IPS DF 19.7 (cell line): ENCODE measurements at places on chromosomes 13 and 19.

GRCh38 chr13:106063591-106064313, 471.7 kb downstream of the EFNB2 start:
- no peak for DNase-seq

- DNase-seq, result no peak
Measured at GRCh38 chr19:38011426-38011825, 104.4 kb downstream of the SIPA1L3 start.

GRCh38 chr19:47729468-47729798, 15.9 kb upstream of the NOP53 start:
- no peak for DNase-seq

DNA sequence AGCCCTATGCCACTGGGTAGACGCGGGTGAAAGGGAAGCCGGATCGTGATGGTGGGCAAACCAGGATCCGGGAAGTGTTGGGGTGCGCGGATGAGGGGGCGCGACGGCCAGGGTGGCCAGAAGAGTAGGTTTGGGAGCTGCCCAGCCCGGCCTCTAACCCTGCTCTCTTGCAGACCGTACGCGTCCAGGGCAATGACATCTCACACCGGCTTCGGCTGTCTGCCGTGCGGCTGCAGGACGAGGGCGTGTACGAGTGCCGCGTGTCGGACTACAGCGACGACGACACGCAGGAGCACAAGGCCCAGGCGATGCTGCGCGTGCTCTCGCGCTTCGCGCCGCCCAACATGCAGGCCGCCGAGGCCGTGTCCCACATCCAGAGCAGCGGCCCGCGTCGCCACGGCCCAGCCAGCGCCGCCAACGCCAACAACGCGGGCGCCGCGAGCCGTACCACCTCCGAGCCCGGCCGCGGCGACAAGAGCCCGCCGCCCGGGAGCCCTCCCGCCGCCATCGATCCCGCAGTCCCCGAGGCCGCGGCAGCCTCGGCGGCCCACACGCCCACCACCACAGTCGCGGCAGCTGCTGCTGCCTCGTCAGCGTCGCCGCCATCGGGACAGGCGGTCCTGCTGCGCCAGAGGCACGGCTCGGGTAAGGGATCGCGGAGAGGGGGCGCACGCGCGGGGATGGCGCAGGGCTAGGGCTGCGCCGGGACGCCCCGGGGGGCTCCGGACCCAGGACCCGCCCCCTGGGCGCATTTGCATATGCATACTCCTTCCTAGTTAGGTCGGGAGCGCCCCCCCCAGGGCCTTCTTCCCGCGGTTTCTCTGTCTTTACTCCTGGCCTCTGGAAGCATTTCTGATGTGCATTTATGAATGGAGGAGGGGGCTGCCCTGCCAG, 4.1 kb downstream of the VSTM2B start:
- no peak for DNase-seq

- DNase-seq, result no peak
Measured at GRCh38 chr13:50382951-50383350, 367.7 kb downstream of the KCNRG start.

GRCh38 chr19:4446704-4447200, 10.8 kb downstream of the UBXN6 start:
- no peak for DNase-seq

DNA sequence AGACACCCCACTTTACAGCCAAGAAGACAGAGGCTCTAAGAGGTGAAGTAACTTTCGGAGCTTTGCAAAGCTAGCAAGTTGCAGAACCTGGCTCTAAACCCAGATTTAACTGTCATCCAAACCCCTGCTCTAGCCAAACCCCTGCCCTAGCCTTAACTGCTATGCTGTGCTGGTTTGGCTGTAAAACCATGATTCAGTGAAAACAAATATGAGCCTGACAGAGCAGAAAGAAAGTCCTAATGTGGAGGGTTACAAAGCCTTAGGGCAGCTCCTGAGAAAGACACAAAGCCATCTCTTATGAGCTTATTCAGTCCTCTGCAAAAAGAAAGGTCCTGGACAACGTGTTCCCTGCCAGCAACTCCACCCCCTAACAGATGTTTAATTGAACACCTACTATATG, 172.8 kb downstream of the KATNAL1 start:
- no peak for DNase-seq

GRCh38 chr13:71754407-71754974, 112.5 kb downstream of the DACH1 start:
- DNase-seq, result no peak

DNA sequence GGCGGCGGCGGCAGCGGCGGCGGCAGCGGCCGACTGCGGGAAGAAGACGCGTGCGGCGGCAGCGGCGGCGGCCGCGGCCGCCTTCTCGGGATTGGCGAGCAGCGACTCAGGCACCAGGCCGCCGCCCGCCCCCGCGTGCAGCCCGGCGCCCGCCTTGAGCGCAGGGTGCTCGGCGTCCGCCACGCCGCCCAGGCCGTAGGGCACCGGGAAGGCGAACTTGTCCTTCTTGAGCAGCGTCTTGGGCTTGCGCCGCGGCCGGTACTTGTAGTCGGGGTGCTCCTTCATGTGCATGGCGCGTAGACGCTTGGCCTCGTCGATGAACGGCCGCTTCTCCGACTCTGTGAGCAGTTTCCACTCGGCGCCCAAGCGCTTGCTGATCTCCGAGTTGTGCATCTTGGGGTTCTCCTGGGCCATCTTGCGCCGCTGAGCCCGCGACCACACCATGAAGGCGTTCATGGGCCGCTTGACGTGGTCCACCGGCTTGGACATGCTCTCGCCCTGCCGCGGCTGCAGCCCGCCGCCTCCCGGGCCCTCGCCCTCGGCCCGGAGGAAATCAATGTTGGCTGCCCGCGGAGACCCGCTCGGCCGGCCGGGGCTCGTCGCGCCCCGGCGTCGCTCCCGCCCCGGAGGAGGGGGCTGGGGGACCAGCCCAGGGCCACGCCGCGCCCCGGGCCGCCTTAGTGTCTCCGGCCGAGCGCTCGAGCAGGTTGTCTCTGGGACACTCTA, 621 bp downstream of the SOX21 start:
- no peak for DNase-seq

- no peak for DNase-seq
Measured at GRCh38 chr13:26024558-26024957, 27.3 kb downstream of the SHISA2 start.

DNA sequence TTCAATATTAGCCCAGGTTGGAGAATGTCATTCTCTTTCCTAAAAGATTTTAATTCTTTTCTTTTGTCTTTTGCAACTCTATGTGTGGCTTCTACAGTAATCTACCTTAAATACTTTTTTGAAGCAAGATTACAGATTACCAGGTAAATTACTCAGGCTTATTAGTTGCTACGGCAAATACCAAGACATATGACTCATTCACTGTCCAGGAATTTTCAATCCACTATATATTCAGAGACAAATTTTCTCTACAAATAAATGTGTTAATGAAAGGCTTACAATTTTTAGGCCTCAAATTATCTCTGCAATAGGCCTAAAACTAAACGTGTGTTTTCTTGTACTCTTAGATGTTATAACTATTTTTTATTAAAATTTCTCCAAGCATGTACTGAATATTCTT, 631.3 kb downstream of the DIAPH3 start:
- no peak for DNase-seq

DNA sequence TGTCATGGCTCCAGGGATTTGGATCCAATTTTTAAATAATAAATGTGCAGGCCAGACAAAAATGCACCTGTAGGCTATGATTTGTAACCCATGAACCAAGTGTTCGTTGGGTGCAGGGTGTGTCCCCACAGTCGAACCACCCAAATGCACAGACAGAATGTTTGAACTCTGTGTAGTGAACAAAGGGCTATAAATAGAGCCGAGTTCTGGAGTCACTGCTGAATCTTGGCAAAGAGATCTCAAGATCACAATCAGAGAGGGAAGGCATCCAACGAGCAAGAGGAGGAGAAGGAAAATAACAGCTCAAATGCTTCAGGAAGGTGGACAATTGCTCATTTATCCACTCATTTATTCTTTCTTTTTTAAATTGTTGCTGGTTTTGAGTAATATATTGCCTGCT, 547.9 kb downstream of the FGF9 start:
- no peak for DNase-seq

DNA sequence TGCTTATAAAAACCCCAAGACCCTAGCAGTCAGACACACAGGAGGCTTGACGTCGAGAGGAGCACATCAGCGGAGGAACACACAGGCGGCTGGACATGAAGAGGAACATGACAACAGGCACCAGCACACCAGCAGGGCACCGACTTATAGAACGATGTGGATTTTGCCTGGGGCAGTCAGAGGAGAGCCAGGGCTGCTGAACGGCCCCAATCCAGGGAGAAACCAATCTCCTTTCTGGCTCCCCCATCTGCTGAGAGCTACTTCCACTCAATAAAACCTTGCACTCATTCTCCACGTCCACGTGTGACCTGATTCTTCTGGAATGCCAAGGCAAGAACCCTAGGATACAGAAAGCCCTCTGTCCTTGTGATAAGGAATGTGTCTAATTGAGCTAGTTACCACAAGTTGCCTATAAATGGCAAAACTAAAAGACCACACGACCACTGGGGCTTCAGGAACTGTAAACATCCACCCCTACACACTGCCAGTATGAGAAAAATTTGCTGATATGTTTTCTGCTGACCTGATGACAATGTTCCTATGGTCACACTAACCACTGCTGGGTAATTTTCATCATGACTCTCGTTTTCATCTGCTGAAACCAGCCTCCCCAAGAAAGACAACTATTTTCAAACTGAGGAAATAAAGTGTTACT, 35.8 kb upstream of the CEACAM21 start:
- DNase-seq, result no peak

DNA sequence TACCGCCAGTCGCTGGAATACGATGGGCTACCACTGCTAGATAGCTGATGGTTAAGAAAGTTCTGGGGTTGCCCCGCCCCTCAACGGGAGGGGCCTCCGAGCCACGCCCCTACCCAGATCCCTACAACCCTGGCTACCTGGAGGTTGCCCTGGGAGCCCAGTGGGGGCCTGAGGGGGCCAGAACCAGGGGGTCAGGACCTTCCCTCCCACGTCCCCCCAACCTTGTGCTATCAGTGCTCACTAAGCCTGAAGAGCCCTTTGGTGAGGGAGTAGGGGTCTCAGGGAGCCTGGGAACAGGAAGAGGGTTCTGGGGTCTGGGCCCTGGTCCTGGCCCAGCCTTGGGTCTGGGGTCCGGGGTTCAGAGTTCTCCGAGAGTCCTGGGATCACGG, 8.9 kb downstream of the OCEL1 start:
- DNase-seq, result no peak

- DNase-seq, result no peak
Measured at GRCh38 chr13:77386046-77386445, 59.2 kb upstream of the MYCBP2 start.

GRCh38 chr19:12265921-12266704, 28.6 kb downstream of the ZNF44 start:
- no peak for DNase-seq

GRCh38 chr13:41458761-41459431, 1.5 kb downstream of the RGCC start:
- DNase-seq, result peak; percentile 23

DNA sequence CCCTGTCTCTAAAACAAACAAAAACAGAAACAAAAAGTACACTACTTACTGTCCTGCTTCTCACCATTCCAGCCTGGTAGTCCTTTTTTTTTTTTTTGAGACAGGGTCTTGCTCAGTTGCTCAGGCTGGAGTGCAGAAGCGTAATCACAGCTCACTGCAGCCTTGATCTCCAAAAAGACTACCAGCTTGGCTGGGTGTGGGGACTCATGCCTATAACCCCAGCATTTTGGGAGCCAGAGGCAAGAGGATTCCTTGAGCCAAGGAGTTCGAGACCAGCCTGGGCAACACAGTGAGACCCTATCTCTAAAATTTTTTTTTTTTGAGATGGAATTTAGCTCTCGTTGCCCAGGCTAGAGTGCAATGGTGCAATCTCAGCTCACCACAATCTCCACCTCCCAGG, 5.1 kb upstream of the GDF15 start:
- DNase-seq, result no peak

DNA sequence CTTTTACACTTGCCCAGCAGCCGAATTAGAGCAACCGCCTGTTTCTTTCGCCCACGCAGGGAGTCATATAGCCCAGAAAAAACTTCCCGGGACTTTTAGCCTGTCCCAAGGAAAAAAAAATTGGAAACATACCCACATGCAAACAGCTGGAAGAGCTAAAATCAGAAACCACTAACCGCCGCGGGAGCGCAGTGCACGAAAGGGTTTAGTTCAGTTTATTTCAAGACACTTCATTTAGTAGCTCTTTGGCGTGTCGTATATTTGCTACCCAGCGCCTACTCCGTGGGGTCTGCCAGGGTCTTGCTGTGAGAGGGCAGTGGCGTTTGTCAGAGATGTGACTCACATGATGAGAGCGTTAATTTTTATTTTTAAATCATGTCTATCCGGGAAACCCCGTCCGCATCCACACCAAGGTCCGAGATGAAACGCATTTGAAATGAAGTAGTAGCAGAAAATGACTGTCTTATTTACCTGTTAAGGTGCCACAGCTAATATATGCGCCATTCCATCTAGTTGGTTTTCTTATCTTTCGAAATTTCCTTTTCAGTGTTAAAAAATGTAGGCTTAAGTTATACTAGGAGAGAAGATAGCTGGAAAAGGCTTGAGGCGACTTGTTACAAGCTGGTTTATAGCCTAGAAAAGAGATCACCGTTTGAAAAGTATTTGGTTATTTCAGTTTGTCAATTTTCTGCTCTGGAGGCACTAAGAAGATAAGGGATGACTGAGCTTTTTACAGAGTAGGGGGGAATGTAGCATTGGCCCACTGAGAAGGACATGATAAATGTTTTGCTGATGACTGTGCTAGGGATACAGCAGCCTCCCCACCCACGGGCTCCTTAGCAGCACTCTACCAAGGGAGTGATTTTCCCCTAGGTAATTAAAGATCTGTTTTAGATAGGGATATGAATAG, 1.7 kb downstream of the KLF5 start:
- no peak for DNase-seq

DNA sequence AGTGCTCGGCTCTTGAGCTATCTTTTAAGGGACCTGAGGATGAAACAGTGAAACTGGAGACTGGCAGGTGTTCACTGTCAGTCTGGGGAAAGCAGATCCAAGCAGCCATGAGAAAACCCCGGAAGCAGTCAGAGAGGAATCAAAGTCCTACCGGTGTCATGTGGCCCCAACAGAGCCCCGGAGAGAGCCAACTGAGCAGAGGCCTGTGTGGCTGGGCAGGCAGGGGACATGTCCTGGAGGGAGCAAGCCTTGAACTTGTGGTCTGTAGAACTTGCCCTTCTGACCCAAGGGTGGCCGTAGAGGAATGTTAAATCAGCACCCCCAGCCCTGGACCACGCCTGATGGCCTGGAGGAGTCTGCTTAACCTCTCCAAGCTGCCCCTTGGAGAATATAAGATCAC, 113.7 kb upstream of the ZNF507 start:
- DNase-seq, result no peak
